Stimulated activated CD8-positive, alpha-beta memory T cell treated with anti-CD3 and anti-CD28 coated beads, Interleukin-7, amount 100 ng/mL, for 24 hours (primary cell): ENCODE measurements at places on chromosomes 2 and 18.

GRCh38 chr2:39401319-39401718 lies 35.8 kb downstream of the MAP4K3 start:
- no peak for DNase-seq

DNA sequence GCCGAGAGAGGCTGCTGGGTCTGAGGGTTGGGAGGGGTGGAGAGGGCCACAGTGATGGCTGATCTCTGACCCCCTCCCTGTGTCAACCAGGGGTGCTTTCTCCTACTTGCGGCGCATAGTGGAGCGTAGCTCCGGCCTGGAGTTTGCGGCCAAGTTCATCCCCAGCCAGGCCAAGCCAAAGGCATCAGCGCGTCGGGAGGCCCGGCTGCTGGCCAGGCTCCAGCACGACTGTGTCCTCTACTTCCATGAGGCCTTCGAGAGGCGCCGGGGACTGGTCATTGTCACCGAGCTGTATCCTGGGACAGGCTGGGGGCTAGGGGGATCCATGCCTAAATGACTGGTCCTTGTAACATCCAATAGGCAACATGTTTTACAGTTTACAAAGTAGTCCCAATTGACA lies 20.9 kb upstream of the GMPPA start:
- DNase-seq, result no peak

- DNase-seq, result no peak
These were observed 76.5 kb downstream of the SFXN5 start for GRCh38 chr2:72994991-72995380.

GRCh38 chr18:28407681-28408080 lies 230.8 kb upstream of the CDH2 start:
- DNase-seq, result no peak

DNA sequence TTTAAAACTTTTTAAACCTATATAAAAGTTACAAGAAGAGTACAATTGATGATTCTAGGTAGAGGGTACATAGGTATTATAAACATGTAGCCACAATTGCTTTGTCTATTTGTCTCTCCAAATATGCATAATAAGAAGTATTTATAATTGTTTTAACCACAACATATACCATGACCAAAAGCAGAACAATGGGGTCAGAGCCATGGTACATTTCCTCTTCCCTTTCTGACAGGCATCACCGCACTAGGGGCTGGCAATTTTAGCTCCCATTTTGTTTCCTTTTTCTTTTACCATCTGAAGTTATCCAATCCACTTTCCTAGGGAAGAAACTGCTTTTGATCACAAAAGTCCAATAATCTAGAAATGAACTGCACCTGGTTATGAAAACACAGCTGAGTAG lies 49.3 kb downstream of the TMX3 start:
- DNase-seq, result no peak

GRCh38 chr2:85771486-85771885 lies 17.7 kb downstream of the ATOH8 start:
- no peak for DNase-seq

DNA sequence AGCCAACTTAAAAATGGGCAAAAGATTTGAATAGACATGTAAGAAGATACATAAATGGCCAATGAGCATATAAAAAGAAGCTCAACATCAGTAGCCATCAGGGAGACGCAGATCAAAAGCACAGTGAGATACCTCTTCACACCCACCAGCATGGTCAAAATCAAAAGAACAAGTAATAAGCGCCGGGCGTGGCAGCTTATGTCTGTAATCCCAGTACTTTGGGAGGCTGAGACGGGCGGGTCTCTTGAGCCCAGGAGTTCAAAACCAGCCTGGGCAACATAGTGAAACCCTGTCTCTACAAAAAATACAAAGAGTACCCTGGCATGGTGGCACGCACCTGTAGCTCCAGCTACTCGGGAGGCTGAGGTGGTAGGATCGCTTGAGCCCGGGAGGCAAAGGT lies 4.6 kb upstream of the CIB4 start:
- no peak for DNase-seq

DNA sequence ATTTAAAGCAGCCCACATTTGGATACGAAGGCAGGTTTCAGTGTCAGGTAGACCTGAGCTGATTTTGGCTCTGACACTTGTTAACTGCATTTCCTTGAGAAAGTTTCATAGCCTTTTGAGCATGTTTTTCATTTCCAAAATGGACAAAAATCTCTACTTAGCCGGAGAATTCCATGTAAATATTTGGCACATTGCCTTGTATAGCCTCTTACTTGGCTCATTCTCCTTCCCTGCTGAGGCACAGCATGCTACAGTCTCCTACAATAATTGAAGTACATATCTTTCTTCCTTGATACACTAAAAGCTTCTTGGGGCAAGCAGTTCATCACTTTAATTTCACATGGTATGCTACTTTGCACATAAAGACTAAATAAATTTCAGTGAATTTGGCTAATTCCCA lies 772.2 kb upstream of the CHAC2 start:
- DNase-seq, result no peak

GRCh38 chr18:4024702-4025101 lies 430.4 kb downstream of the DLGAP1 start:
- DNase-seq, result no peak

DNA sequence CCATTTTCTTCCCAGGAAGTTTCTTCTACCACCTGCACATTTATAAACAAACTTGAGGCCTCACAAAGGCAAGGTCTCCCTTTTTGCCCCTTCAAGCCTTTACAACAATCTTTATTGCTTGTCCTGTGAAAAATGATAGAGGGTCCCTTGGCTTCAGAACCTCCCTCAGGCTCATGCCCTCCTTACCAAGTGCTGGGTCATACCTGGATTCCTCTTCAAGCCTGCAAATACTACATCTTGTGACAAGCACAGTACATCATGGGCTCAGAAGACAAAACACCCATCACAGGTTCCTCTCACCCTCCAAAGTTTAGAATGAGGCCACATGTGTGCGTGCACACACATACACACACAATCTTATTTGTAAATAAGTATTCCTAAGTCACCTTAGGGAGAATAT lies 9.1 kb downstream of the CAPN14 start:
- no peak for DNase-seq

DNA sequence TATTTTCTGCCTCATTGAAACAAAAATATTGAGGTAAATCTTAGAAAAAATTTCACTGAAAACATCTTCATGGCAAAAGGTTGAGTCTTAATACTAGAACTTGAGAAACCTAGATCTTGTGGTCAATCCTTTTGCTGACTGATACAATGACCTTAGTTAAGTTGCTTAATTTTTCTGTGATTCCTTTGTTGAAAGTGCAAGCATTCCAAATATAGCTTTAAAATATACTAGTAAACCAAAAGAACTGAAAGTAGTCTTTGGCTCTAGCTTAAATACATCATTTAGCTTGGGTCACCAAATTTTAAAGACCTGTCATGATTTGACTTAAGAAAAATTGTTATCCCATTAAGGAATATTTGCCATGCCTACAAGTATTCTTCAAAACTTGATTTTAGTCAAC lies 16.7 kb downstream of the BMP10 start:
- DNase-seq, result no peak

- DNase-seq, result no peak
These were observed 314.4 kb downstream of the MTX2 start for GRCh38 chr2:176583607-176584006.

- DNase-seq, result peak; percentile 52
These were observed 746 bp upstream of the POLR1B start for GRCh38 chr2:112541315-112542122.

GRCh38 chr2:55932843-55933242 lies 9.3 kb upstream of the EFEMP1 start:
- DNase-seq, result no peak

GRCh38 chr2:125516496-125517109 lies 1139.4 kb upstream of the GYPC start:
- no peak for DNase-seq

GRCh38 chr2:58475756-58476155 lies 234.6 kb upstream of the FANCL start:
- no peak for DNase-seq

DNA sequence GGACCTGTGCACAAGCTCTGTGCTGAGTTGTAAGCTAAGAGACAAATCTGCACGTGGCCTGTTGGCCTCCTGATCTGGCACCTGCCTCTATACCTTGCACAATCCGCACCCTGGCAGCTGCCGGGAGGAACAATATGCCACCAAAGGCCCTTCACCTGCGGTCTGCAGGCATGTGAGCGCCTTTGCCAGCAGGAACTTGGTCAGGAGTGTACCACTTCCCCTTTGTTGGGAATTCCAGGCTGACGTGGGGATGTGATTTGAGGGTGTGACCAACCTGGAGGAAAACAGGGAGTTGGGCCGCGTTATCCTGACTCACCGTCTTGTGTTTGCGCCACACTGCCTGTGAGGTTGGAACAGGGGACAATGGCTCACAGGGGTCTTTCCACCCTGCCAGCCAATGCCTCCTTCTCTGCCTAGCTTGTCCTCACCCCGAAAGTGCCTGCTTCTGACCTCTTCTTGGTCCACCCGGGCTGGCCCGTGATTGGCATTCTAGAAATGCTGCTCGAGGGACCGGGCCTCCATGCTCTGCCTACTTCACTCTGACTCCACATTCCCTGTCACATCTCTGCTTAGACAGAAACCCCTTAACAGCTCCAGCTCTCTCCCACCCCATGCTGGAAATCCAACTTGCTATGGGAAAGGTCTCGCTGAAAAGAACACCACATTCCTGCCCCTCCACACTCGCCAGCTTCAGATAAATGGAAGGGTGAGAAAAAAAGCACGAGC lies 67.1 kb upstream of the MAP4K4 start:
- no peak for DNase-seq

DNA sequence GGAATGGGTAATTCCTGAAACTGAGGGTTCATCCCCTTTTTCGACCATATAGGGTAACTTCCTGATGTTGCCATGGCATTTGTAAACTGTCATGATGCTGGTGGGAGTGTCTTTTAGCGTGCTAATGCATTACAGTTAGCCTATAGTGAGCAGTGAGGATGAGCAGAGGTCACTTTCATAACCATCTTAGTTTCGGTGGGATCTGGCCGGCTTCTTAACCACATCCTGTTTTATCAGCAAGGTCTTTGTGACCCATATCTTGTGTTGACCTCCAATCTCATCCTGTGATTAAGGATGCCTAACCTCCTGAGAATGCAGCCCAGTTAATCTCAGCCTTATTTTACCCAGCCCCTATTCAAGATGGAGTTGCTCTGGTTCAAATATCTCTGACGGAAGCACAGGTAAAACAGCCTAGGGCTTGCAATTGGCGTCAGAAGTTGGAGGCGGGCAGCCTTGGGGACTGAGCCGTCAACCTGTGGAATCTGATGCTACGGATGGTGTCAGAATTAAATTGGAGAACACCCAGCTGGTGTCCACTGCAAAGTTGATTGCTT lies 19.5 kb downstream of the RALBP1 start:
- no peak for DNase-seq

DNA sequence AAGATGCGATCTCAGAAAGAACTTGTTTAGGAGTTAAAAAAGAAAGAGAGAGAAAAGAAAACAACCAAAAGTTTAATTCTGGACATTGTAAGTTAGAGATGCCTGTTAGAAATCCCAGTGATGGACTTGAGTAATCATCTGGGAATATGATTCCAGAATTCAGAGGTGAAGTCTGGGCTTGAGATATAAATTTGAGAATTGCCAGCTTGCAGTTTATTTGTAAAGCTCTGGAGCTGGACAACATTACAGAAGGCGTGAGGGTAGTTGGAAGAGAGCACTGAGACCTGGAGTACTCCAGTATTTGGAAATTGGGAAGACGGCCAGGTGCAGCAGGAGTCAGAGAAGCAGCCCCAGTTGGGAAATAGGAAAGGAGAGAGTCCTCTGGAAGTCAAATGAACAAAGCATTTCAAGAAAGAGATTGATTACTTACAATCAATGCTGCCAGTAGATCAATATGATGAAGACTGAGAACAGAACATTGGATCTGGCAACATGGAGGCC lies 128.8 kb upstream of the ARHGAP28 start:
- DNase-seq, result no peak

DNA sequence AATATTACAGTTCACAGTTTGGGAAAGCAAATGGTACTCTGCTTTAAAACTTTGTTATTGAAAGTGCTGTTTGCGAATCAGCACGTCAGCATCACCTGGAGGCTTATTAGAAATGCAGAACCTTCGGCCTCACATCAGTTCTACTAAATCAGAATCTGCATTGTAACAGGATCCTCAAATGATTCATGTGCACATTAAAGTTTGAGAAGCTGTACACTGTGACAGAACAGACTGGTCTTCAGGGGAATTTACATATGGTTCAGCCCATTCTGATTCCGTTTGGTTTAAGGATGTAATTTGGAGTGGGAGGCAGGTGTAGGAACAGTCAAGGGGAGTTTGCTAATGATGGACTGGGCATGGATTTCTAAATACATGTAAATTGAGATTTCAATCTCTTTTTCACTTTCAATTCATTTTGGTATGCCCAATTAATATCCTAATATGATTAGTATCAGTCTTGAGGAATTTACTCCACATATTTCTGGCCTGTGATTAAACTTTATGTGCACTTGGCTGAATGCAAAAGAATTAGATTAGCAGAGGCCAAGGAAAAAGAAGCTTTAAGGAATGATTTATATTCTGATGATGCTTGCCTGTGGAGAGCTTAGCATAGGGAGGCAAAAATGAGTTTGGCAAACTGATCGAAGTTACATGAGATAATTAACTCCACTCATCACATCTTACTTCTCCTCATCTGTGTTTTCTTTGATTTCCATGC lies 248.8 kb downstream of the XIRP2 start:
- DNase-seq, result no peak

GRCh38 chr2:65353927-65354326 lies 78.5 kb downstream of the SPRED2 start:
- DNase-seq, result no peak

- DNase-seq, result no peak
These were observed 32.4 kb downstream of the ORC2 start for GRCh38 chr2:200930947-200931626.

- DNase-seq, result no peak
These were observed 57.1 kb upstream of the ITGB6 start for GRCh38 chr2:160257041-160257742.

- no peak for DNase-seq
These were observed 670.0 kb upstream of the CDH2 start for GRCh38 chr18:28846958-28847357.
